EL (cell line): ENCODE measurements at places on chromosomes 13 and 19.

DNA sequence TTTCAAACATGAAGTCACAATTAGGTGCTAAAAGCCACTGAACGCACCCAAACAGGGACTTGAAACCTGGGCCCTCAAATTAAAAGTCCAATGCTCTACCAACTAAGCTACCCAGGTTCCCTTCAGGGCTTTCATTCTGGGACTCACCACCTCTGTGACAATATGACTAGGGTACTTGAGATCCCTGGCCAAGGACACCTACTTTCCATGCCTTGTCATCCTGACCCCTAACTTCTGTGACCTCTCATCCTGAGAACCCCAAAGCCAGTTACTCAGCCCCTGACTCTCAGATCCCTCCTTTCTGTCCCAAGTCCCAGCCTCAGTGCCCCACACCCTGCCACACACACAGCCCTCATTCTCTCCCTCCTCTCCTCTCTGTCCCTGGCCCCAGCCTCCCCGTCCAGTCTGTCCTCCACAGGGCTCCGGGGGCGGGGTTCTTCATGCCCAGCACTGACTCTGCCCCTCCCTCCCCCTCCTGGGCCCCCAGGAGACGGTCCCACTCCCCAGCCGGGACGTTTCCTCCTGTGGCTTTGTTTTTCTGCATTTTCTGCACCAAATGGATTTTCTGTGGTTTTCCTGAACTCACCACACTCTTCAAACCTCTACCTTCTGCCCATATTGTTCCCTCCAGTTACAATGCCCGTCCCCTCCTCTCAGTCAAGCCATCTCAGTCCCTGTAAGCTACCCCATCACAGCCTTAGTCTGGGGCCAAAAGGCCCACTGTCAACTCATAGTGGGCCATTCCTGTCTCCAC lies 7.0 kb downstream of the RCN3 start:
- DNase-seq = no peak

- DNase-seq = no peak
Measured at GRCh38 chr19:18051887-18052286, 34.8 kb downstream of the IL12RB1 start.

- DNase-seq = no peak
Measured at GRCh38 chr19:14796021-14796420, 17.7 kb upstream of the ADGRE2 start.

DNA sequence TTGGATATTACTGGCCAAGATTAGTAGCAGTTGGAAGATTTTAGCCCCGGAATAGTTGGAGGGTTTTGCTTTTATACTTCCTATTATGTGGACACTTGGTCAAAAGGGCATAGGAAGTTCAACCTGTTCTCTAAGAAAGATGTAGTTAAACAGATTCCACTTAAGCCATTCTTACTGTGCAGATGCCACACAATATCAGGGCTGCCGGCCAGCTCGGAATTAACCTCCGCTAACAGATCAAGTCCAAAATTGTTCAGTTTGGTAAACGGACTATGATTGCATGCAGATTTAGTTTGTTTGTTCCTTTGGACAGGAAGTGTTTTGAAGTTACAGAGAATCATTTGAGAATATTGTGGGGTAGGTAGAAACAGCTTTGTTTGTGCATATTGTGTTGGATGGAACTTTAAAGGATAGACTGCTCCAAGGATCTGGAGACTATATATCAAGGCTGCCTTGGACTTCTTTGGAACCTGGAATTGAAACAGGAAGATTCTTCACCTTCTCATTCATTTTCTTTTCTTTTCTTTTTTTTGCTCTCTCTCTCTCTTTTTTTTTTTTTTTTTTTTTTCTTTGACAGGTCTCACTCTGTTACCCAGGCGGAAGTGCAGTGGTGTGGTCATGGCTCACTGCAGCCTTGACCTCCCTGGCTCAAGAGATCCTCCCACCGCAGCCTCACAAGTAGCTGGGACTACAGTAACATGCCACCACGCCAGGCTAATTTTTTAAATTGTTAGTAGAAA lies 5.0 kb upstream of the SPRY2 start:
- DNase-seq = no peak

GRCh38 chr19:12646551-12646950 lies 20.0 kb downstream of the MAN2B1 start:
- DNase-seq = no peak

- peak; percentile 90 for DNase-seq
Measured at GRCh38 chr19:11191273-11191755, 6.0 kb downstream of the KANK2 start.

GRCh38 chr19:34173193-34173956 lies 1.1 kb downstream of the LSM14A start:
- DNase-seq = peak; percentile 62

- no peak for DNase-seq
Measured at GRCh38 chr19:17881701-17882100, 10.0 kb downstream of the SLC5A5 start.

- peak; percentile 76 for DNase-seq
Measured at GRCh38 chr13:28819046-28819730, 951 bp upstream of the MTUS2 start.

DNA sequence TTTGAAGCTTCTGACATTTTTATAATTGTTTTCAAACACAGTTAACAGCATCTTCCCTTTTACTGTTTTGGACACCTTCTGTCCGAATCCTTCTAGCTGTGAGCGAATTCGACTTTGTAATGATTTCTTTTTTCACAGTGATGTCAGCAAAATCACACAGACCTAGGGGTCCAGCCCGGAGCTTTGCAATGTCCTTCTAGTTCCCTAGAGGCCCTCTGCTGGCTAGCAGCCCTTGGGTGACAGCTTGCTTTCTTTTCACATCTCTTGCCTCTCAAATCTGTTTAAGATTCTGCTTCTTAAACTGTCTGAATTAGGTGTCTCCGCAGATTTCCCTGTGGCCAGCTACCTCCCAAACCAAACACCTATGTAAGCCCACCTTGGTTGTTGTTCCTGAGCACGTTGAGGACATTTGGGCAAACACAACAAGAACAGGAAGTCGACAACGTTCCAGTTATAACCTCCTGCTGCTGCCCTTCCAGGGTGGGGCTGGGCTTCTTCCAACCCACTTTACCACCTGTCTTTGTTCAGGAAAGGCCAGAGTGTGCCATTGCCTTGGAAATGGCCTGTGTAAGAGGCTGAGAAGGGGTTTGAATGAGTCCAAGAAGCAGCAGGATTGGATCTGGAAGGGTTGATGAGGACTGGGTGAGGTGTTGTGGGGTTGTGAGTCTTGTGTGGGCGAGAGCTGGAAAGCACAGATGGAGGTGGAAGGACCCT lies 123.1 kb downstream of the ATP8A2 start:
- no peak for DNase-seq

DNA sequence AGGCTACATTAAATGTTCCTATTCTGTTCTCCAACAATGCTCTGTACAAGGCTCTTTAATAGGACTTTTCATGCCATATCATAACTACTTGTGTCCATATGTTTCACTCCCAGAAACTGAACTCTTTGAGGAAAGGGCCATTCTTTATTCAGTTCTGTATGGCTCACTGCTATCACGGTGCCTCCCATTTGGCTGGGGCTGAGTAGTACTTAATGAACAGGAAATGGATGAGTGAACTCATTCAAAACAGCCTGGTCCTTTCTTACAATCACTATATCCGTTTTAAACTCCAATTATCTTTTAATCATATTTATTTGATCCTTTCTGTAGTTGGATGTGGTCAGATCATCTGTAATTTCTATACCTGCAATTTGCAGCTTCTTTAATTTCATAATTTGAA lies 410.6 kb downstream of the TBC1D4 start:
- no peak for DNase-seq

- no peak for DNase-seq
Measured at GRCh38 chr19:51317376-51317775, 5.9 kb downstream of the IGLON5 start.

GRCh38 chr19:45793178-45793564 lies 526 bp upstream of the DMWD start:
- DNase-seq = no peak

DNA sequence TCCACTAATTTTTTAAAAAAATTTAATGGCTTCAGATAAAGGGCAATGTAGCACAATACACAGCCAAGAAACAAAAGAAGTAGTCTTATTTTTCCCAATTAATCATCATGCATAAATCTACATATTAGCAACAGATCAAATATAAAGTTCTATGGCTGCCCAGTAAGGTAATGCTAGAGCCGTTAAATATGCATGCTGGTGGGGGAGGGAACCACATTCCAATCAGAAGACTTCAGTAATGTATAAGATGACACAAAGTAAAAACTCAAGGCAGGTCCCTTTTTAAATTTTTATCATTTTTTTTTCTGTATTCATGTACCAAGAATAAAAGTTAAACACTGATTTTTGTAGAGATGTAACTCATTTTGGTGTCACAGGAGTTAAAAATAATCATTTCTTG lies 62.0 kb downstream of the MPHOSPH8 start:
- no peak for DNase-seq

DNA sequence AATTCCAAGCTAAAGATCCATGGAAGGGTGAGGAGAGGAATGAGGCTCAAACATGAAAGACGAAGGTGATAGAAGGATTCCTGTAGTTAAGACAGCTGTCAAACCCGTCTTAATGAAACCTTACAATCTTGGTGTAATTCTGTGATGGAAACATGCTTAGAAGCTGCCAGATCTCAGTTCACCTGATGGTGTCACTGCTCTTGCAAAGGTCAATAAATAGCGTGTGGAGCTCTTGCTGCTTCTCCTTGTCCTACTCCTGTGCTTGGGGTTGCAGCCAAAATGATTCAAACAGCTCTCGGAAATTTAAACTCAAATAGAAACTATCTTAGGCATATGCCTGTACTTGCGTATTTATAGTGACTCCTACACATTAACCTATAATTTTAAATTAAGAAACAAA lies 1705.0 kb downstream of the OLFM4 start:
- no peak for DNase-seq
